ENCODE measurements at places on chromosomes 4 and X.

DNA sequence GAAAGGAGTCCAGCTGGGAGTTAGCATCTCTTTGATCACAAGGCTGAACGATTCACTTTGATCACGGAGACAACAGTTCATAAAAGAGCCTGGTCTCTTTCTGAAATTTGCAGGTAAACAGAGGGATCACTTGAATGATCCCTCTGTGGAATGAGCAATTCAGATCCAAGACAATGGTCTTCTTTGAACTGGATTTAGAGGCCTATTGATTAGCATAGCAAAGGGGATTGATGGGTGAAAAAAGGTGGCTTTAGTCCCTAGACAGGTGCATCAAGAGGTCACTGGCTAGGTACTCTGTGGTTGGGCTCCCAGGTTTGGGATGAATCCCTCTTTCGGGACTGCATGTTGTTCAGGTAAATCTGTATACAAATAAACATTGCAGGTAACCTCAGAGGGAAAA is 223.8 kb upstream of the TAPT1 start:
- DNase-seq: no peak

- DNase-seq: peak; percentile 75
Measured at GRCh38 chr4:31193521-31193920, 473.4 kb downstream of the PCDH7 start.

GRCh38 chr4:21769404-21770147 is 179.0 kb downstream of the KCNIP4 start:
- DNase-seq: no peak

DNA sequence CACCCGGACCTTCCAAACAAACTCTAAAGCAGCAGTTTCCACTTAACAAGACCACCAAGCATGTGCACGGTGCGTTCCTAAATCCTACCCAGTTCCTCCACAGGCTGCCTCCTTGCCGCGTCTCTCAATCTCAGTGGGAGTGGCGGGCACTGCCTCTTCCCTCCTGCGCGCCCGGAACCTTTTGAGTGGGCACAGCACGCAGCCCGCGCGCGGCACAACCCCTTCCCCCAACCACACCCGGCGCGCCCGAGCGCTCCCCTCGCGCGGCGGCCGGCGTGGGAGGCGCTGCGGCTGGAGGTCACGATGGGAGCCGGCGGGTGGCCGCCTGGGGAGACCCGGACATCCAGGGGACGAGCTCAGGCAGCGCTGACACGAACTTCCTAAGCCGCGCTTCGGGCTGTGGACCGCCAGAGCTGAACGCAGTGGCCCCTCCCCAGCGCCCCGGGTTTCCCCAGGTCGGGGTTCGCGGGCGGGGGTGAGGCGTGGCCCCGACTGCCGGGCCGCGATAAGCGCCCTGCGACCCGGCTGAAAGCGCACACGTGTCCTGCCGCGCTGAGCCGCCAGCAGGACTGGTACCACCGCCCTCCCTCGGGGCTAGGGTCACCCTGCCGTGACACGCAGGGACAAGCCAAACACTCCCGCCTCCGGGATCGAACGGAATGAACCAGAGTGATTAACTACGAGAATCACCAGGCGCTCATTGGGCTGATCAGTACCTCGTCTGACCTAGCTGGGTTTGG is at the start of gene ABCG2:
Gene ABCG2 (minus strand): TSS at position 151 of the 740 bp plus-strand sequence. CDS start 18,644 bp downstream, outside the sequence.
- no peak for DNase-seq

DNA sequence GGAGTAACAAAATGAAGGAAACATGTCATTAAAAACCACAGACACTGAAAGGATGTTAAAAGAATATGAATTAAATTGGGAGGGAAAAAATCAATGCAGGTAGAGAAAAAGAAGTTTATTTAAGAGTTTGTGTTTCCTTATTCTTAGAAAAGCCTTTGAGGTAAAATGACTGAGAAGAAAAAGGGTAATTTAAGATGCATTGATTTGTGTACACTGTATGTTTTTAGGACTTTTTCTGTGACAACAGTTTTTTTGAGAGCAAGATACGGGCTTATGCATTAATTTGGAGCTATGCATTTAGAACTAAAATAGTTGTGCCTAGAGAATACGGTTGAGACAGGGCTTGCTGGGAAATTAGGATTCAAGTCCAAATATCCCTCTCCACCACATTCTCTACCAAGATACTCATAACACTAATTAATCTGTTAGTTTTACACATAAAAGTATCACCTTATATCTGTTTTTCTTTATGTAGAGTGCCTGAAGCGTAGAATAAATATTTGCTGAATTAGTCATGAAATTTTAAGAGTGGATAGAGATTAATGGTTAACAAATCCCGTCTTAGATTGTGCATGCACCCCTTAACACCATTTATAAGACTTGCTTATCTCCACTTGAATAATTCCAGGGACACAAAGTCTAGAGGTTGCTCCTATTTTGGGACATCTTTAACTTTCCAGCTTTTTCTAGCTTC is 232.5 kb downstream of the PCDH7 start:
- no peak for DNase-seq

GRCh38 chr4:99811850-99812249 is 4.8 kb upstream of the DAPP1 start:
- no peak for DNase-seq

- DNase-seq: no peak
Measured at GRCh38 chr4:143140696-143141095, 44.0 kb upstream of the USP38 start.

- DNase-seq: no peak
Measured at GRCh38 chr4:23290656-23291055, 597.9 kb downstream of the GBA3 start.

- DNase-seq: no peak
Measured at GRCh38 chr4:41460641-41461040, 77.3 kb upstream of the LIMCH1 start.

DNA sequence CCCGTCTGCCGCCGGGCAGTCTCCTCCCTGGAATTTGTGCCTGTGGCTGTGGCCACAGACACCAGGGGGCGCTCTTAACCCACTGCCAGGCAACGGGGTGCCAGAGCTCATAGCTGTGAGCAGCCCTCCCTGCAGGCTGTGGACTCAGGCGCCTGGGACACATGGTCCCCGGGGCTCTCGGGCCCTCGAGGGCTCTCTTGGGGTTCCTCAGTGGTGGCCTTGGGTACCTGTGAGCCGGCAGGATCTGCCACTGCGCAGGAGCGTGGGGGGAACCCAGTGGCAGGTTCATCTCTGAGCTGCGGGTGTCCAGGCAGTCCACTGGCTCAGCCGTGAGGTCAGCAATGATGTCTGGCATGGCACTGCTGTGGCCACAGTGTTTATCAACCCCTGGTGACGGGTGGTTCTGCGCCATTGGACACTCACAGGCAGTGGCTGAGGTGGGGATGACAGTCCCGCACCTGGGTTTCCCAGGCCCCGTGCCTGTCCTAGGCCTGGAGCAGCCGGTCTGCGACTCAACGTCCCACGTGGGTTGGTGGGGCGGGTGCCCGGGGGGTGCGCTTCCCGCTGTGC is 37.2 kb downstream of the PCGF3 start:
- no peak for DNase-seq

DNA sequence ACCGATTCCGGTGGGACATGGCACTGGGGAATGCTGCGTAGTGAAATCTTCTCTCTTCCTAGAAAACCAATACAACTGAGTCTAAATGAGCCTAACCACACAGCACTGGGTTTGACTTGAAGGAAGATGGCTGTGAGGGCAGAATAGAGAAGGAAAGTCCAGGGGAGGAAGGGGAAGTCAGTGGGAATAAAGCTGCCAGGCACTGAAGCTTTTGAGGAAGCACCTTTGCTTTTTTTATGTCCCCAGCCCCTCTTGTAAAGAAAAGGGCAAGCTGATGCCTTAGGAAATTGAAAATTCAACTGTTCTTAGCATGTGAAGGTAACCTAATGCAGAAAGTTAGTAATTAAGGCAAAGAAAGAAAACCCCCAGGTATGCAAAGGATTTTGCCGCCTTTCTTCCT is 20.6 kb downstream of the MED28 start:
- DNase-seq: no peak

DNA sequence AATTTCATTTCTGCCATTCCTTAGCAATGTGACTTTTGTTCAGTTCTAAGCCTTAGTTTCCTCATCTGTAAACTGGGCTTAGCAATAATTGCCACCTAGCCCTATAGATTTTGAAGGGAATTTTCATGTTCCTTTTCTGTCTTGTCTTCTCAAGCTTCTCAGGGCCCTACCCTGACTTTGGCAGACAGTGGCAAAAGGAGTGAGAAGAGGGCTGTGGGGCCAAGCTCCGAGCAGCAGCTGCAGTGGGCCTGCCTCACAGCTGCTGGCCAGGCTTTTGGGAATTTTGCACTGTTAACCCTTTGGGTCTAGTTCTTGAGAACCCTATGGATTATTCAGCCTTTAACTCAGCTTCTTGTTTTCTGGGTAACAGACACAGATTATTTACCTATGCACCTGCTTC is 67.6 kb upstream of the IGSF1 start:
- DNase-seq: no peak

Data from NCI-H1417 treated with DMSO at 0.1 percent for 48 hours (cell line).